ENCODE measurements at places on chromosomes 1 and 21.
A peak's percentile ranks its signal among the peaks of the same experiment; 100 is the strongest.

DNA sequence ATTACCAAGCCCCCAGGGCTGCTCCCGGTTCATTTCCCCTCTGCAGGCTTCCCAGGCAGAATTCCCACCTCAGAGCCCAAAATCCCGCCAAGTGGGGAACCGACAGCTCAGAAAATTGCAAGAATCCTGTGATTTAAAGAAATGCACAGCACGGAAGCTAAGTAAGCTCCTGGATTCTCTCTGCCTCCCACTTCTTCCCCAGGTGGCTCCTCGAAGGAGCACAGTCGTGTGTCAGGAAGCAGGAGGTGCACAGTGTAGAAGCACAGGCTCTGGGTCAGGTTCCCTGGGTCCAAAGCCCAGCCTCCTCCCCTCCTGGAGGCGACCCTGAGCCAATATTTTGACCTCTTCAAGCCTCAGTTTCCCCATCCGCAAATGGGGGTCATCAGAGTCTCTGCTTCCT lies 74.7 kb downstream of the FBXO2 start:
- DNase-seq, result no peak

- peak; percentile 91 for DNase-seq
Observed at GRCh38 chr1:202861420-202862132, 27.4 kb downstream of the RABIF start.

DNA sequence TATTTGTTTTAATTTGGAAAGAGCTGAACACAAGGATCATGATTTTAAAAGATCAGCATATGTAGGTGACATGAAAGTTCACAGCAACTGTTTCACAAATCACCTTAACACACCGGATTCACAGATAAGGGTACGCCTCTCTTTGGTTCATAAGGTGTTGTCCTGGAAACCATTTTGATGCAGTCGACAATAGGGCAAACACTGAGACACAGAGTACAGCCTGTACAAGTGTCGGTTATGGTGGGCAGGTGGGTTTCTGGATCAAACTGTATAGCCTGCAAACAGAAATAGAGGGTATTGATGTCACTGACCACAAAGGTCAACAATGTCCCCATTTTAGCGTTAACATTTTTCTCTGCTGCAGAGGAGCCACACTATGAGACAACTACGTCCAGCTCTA lies 357.3 kb downstream of the PTBP2 start:
- no peak for DNase-seq

GRCh38 chr1:30088594-30088993 lies 634.8 kb downstream of the MATN1 start:
- no peak for DNase-seq

DNA sequence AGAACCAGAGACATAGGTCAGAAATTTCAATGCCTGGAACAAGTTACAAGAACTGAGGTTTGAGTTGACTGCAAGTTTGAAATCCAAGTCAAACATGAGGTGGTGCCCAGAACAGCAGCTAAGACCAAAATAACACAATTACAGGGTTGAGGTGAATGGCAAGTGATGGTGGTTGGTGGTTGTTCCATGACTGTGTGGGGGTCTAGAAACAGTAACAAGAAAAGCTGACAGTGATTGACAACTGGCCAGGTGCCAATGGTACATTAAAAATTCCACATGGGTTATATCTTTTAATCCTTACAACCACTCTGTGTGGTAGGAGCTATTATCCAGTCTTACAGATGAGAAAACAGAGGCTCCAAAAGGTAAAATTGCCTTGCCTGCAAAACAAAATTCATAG lies 32.0 kb downstream of the RIMS3 start:
- no peak for DNase-seq

GRCh38 chr1:163346326-163346870 lies 24.6 kb downstream of the NUF2 start:
- DNase-seq, result peak; percentile 52

- no peak for DNase-seq
Observed at GRCh38 chr21:33783187-33783979, 132.2 kb downstream of the ATP5PO start.

Data from EL (cell line).